H4 (cell line): ENCODE measurements at places on chromosomes 11 and 22. TPM values are rescaled to one million over a fixed set of nuclear protein-coding genes. Genes with fewer than 3 reads are reported as not detected.

The RAB39A gene
- total RNA-seq = 0.92 and 1.4 TPM in 2 replicates

The PANX3 gene
- not detected in 2 replicates for total RNA-seq

The CARS1 gene
- total RNA-seq = 110 and 115 TPM in 2 replicates

The MMP27 gene
- total RNA-seq = not detected in 2 replicates

The KCNK7 gene
- not detected in 2 replicates for total RNA-seq

The MAPK8IP1 gene
- total RNA-seq = 10.7 and 11.9 TPM in 2 replicates

The TKFC gene
- total RNA-seq = 15.1 and 17.0 TPM in 2 replicates

The OR8G5 gene
- not detected in 2 replicates for total RNA-seq

The KCNA4 gene
- 0.06 and 0.23 TPM in 2 replicates for total RNA-seq

The SLN gene
- total RNA-seq = 1.9 TPM in 1 of 2 replicates, not detected in the other

The MRGPRF gene
- total RNA-seq = not detected in 2 replicates

The IGSF9B gene
- total RNA-seq = 0.31 and 1.7 TPM in 2 replicates

The MAP6 gene
- total RNA-seq = not detected in 2 replicates

The CD3E gene
- total RNA-seq = not detected in 2 replicates

The OR8G1 gene
- total RNA-seq = not detected in 2 replicates

The CLMP gene
- total RNA-seq = 13.6 and 25.2 TPM in 2 replicates

The CHRM1 gene
- not detected in 2 replicates for total RNA-seq

The PRG2 gene
- not detected in 2 replicates for total RNA-seq

The RAG2 gene
- not detected in 2 replicates for total RNA-seq

The NUDT8 gene
- 12.4 and 15.7 TPM in 2 replicates for total RNA-seq

The ENDOD1 gene
- total RNA-seq = 3.6 and 4.0 TPM in 2 replicates

The CHKA gene
- 9.4 and 9.8 TPM in 2 replicates for total RNA-seq

The NPAS4 gene
- total RNA-seq = not detected in 2 replicates

The MYO18B gene
- total RNA-seq = not detected in 2 replicates
